ENCODE measurements at places on chromosomes 16 and 17.

DNA sequence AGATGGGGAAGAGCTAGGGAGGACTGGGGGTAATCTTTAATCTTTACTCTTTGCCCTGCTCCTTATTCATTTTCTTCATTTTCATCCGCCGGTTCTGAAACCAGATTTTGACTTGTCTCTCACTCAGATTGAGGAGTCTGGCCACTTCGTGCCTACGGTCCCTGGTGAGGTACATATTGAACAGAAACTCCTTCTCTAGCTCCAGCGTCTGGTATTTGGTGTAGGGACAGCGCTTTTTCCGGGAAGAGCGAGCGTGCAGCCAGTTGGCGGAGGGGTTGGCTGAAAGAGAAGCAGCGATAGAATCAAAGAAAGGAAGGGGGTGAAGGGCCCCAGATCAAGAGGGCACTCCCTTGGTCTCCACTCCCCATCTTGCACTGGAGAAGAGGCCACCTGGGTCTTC is 3.3 kb downstream of the HOXB9 start:
- no peak for DNase-seq

DNA sequence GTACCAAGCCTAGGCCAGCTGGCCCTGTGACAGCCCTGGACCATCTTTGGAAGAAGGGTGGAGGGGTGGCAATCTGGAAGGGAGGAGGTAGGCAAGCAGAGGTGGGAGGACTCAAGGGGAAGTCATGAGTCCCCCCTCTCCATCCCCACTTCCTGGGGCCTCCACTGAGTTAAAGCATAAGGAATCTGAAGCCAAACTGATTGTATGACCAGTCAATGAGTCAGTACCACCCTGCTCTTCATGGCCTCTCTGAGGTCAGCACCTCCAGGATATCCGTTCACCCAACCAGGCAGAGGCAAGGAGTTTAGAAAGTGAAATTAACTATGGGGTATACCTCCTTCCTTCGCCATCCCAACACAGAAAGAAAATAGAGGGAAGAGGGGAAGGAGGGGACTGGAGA is 272.7 kb downstream of the SOX9 start:
- DNase-seq, result no peak

DNA sequence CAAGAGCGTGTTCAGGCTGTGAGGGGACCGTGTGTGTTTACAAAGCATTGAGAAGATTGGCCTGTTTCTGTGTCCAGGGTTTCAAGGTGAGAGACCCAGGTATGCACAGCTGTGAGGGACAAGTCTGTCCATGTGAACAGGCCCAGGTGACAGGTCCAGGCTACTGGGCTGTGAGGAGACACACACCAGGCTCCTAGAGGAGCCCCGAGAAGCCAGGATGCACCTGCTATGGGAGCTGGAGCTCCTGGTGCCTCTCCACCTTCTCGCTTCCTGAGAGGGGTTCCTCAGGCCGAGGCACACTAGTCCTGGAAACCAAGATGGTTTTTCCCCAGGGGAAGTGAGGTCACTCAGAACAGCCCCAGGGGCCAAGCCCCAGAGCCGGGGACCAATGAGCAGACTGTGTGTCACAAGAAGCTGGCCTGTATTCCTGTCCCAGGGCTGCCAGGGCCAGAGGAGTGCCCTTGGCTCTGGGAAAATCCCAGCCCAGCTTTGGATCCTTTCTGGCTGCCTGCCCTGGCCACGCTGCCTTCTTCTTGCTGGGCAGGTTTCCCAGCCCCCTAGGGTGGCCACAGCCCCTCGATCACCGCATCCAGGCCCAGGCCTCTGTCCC is 153.4 kb upstream of the PLCG2 start:
- DNase-seq, result no peak

- no peak for DNase-seq
Measured at GRCh38 chr17:12088035-12088434, 67.4 kb downstream of the MAP2K4 start.

DNA sequence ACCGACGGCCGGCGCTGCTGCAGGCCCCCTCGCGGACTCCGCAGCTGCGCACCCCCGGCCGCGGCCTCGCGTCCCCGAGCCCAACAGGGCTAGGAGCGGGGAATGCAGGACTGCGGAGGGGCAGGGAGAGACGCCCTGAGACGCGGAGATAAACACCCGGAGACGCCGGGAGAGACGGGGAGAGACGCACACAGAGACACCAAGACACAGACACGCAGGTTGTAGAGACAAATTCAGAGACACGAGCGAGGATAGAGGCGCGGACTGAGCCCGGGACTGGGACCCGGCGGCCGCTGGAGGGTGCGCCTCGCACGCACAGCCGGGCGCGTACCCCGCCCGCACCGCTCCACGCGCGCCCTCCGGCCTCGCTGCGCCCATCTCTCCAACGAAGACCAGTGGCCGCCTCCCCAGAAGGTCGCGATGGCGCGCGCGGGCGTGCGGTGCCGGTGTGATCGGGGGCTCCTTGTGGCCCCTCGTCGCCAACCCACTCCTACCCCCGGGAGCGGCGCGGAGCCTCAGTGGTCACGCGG is 902 bp downstream of the STAC2 start:
- no peak for DNase-seq

Data from esophagus squamous epithelium (tissue), 5 donors.